ENCODE measurements at places on chromosomes 3 and 15. TPM values are rescaled to one million over a fixed set of nuclear protein-coding genes. Genes with fewer than 3 reads are reported as not detected.

The CDHR4 gene
- not detected for total RNA-seq

GRCh38 chr3:9233101-9233500 lies 16.3 kb downstream of the SRGAP3 start:
- DNase-seq: no peak

DNA sequence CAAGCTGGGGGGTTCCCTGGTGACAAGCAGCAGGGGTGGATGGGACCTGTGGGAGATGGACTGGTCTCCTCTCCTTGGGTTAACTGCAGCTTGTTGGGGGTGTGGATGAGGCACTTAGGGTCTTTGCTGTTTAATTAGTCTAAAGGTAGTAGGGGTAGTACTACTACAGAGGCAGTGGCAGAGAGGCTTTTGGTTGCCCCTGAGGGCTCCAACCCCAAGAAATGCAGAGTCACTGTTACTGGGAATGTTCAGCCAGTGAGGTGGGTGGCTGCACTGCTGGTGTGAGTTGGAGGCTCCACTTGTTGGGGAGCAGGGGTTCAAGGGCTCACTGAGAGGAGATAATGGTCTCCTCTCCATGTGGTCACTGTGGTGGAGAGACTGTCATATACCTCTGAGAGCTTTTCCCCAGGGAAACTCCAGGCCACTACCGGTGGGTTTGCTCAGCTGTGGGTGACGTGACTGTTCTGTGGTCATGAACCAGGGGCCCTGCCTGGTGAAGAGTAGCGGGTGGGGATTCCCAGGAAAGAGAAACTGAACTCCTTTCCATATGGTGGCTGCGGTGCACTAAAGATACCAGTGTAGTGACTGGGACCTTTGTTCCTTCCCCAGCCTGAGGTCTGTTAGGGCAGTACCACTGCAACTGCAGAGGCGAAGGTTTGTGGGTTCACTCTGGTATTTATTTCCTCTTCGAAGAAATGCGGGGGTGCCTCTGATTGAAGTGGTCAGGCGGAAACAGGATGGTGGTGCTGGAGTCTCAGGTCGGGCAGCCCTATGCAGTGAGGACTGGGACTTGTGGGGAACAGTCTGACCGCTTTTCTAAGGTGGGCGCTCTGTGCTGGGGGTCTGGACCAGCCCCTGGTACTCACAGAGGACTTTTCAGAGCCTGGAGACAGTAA lies 68.9 kb upstream of the TNFSF10 start:
- DNase-seq: peak; percentile 87

DNA sequence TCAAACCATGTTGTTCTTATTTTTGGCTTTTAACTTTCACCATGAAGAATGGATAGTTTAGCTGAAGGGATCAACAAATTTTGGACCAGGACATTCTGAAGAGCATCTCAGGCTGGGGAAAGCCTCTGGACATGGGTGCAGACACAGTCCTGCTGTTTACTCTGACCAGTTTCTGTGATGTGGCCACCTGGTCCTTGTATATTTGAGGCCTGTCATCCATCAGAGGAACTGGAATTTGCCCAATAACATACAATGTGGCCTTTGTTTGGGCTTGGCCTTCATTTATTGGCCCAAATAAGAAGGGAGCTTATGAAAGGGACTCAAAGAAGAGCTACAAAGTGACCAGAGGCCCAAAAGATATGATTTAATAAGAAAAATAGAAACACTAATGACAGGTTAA lies 127.9 kb downstream of the MYRIP start:
- DNase-seq: no peak

The PPM1L gene
- total RNA-seq: 5.9 TPM

DNA sequence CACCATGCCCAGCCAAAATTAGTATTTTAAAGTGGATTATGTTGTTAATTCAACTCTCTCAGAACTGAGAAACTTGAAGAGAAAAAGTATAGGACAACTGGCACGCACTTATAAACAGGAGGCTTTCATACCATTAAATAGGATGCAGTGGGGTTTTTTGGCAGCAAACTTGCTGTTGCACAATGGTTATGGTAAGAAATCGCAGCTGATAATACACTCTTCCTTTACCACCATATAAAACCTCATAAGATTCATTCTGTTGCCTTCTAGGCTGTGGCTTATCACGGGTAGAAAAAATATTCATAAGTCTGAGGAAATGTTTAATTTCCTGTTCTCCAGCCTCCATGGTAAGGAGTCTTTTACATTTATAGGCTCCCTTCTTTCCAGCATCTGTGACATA lies 95.3 kb downstream of the TMCO5A start:
- no peak for DNase-seq

The CNBP gene
- 321 TPM for total RNA-seq

The RASL12 gene
- not detected for total RNA-seq

The CIP2A gene
- total RNA-seq: 46.8 TPM

DNA sequence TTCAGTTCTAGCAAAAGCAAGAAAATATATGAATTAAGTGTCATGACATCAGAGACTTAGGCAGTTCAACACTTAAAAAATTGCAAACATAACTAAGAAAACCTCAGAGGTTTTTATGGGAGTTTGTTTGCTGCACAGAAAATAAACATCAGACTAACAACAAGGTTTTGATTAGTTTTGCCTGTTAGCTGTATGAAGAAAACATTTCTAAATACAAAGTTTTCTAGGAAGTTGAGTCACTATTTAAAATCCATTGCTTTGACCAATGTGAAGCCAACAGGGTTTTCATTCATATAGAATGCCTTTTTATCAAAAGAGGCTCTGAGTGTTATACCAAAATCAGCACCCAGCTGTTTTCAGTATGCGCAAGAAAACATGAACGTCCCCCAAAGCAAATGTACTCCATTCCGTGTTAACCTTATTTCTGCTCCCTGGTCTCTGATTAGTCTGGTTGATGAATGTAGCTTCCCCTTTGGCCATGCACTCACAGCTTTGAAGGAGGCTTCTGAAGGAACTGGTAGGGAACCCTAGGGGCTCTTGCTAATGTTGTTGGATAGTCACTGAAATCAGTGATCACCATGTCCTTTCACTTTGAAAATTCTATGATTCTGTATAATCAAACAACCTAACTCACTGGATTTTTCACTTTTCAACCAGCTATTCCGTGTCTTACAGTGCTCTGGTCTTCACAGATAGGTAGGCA lies 89.6 kb upstream of the TSEN2 start:
- no peak for DNase-seq

GRCh38 chr3:72601060-72601459 lies 247.2 kb downstream of the SHQ1 start:
- DNase-seq: no peak

DNA sequence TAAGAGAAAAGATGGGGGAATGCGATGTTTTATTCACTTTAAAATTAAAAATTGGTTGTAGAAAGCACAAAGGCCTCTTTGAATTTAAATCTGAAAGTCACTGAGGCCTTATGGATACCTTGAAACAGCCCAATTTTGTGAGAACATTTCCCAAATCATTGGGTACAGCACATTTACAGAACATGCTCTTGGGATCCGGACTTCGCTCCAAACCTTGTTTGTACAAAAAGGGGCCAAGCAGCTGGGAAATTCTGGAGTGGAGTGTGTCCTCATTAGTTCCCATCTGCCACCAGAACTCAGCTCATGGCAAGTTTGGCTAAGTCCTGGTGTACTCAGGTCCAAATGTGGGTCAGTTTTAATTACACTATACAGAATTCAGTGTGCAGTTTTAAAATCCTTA lies 254.2 kb downstream of the ZBTB20 start:
- no peak for DNase-seq

- DNase-seq: no peak
Observed at GRCh38 chr3:63968612-63969350, 54.5 kb downstream of the PSMD6 start.

DNA sequence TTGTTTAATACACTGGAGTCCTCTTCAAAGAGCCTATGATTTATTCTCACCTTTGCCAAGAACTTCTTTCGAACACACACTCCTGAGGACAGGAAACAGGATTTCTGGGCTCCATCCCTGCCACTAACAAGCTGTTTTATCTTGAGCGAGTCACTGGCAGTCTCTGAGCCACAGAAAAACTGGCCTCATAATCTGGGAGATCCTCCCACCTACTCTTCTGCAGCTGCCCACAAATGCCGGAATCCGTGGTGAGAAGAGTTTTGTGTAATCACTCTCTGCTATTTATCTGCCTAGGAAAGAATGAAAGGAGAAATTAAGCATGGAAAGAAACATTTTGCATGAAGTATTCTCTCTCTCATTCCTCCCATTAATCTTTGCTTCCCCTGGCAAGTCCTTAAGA lies 172.0 kb upstream of the TRIM42 start:
- no peak for DNase-seq

GRCh38 chr3:54899273-54899672 lies 28.6 kb downstream of the LRTM1 start:
- DNase-seq: no peak

GRCh38 chr3:53231532-53232511 lies 24.0 kb downstream of the TKT start:
- no peak for DNase-seq

GRCh38 chr3:127606086-127606805 lies 8.0 kb downstream of the MCM2 start:
- no peak for DNase-seq

The HHATL gene
- 0.25 TPM for total RNA-seq

The ACSBG1 gene
- total RNA-seq: not detected

The FURIN gene
- total RNA-seq: 550 TPM

DNA sequence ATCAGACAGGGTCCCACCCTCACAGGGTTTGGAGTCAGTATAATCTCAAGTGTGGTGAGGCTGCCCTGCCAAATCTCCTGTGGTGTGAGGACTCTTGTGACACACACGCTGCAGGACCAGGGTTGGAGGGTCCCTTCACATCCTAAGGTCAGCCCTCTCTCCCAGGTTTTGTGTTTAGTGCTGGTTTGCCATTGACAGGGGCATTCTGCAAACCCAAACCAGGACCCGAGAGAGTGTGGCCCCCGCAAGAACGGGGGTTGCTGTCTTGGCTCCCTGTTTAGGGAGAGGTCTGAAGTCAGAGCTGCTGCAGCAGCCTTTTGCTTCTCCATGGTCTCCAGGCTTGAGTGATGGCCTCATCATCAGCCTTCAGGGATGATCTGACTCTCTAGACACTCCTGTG lies 14.7 kb downstream of the FAM107A start:
- no peak for DNase-seq

- no peak for DNase-seq
Observed at GRCh38 chr3:46943237-46944187, 33.0 kb downstream of the CCDC12 start.

DNA sequence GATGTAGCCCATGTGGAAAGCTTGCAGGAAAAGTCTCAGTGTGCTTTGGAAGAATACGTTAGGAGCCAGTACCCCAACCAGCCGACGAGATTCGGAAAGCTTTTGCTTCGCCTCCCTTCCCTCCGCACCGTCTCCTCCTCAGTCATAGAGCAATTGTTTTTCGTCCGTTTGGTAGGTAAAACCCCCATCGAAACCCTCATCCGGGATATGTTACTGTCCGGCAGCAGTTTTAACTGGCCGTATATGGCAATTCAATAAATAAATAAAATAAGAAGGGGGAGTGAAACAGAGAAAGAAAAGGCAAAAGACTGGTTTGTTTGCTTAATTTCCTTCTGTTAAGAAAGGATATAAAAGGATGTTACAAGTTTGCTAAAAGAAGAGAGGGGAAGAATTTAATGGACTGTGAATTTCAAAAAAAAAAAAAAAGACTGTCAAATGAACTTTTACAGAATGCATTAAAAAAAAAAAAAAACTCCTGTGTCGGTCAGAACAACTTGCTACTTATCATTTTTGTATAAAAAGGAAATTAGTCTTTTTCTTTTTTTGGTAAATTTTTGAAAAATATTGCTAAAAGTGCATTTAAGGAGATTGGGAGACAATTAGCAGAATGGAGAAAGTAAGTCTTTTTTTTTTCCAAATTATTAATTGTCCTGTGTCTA lies 7.0 kb downstream of the NR2F2 start:
- DNase-seq: no peak

DNA sequence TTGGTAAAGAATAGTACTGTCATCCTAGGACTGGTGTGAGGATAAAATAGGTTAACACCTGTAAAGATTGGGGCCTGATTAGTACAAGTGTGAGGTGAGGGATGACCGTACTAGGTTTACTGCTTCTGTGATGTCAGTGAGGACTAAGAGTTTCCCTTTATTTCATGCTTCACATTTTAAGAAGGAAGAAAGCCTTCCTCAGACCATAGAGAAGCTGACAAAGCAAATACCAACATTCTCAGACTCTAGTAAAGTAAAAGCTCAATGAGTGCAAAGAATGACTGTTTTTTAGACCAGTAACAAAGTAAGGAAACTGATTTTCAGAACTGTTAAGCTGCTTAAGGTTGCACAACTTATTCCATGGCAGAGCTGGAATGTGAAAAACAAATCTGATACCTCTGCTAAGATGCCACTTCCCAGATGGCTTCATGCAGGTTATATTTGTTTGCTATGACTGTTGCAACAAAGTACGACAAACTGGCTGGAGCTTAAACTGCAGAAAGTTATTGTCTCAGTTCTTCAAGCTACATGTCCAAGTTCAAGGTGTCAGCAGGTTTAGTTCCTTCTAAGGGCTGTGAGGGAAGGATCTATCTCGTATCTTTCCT lies 354.9 kb downstream of the RSL24D1 start:
- DNase-seq: no peak

GRCh38 chr3:66629150-66629981 lies 128.5 kb upstream of the LRIG1 start:
- no peak for DNase-seq

- DNase-seq: no peak
Observed at GRCh38 chr3:16423947-16424673, 89.4 kb downstream of the RFTN1 start.

The IL17RE gene
- total RNA-seq: 3.0 TPM

The SRGAP3 gene
- 1.3 TPM for total RNA-seq

DNA sequence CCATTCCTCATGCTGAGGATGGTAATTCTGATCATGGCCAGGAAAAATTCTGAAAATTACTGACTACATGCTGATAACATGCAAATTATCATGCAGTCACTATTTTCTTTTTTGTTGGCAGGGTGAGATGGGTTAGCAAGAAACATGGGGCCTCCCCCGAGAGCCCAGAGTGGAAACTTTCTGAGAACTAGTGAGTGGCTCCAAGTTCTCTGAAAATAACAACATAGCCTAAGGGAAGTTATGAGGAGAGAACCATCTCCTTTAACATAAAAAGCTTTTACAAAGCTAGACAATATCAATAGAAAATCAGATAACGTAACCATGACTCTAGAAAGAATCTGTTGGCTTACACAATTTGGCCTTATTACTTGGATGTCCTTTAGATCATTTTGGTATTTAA lies 254.2 kb downstream of the PLOD2 start:
- no peak for DNase-seq

- DNase-seq: no peak
Observed at GRCh38 chr3:101725890-101726275, 1.5 kb downstream of the CEP97 start.

The CCR1 gene
- 20.7 TPM for total RNA-seq

The SPG21 gene
- total RNA-seq: 57.2 TPM
